Ovary (tissue), 10 donors: ENCODE measurements at places on chromosomes 12 and 14.

- H3K4me3 ChIP-seq = no peak overlapping the region
- H3K4me1 ChIP-seq = peaks cover 2% of the 10 kb centered on the region
- no peak overlapping the region for H3K27ac ChIP-seq
- H3K27me3 ChIP-seq = no peaks in the 10 kb centered on the region
These were observed 26.8 kb downstream of the BCAT1 start for GRCh38 chr12:24922090-24922489.

DNA sequence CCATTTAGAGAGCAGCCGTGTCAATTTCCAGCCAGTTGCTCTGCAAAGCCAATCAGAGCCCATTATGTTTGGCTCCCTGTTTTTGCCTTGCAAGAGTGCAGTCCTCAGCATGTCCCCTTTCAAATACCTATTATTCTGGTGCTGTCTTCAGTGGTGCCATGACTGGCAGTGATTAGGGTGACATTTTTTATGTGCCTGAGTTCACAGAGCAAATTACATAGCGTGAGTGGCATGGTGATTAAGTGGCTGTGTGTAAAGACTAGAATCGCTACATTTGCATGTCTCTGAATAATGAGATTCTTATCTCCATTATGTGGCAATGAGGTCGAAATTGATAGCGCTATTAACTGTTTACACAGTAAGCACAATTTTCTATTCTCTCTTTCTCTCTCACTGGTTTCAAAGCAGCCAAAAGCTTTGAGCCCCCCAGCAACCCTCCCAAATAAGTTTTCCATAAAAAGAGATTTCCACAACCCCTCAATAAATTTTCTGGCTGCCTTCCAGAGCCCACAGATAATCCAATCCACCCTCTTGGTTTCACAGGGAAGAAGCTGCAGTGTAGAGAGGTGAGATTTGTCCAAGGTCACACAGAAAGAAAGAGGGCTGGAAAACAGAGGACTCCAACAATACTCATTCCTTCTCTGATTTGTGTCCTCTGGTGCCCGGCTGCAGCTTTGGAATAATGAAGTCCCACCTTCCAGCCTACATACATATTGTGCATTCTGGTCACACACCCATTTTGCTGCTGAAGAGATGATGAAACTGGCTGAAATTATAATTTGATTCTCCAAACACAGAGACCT, 58.8 kb upstream of the NUDT4 start:
- no peak overlapping the region for H3K4me3 ChIP-seq
- DNase-seq = no peak
- no peak overlapping the region for H3K27ac ChIP-seq
- H3K27me3 ChIP-seq = no peaks in the 10 kb centered on the region

DNA sequence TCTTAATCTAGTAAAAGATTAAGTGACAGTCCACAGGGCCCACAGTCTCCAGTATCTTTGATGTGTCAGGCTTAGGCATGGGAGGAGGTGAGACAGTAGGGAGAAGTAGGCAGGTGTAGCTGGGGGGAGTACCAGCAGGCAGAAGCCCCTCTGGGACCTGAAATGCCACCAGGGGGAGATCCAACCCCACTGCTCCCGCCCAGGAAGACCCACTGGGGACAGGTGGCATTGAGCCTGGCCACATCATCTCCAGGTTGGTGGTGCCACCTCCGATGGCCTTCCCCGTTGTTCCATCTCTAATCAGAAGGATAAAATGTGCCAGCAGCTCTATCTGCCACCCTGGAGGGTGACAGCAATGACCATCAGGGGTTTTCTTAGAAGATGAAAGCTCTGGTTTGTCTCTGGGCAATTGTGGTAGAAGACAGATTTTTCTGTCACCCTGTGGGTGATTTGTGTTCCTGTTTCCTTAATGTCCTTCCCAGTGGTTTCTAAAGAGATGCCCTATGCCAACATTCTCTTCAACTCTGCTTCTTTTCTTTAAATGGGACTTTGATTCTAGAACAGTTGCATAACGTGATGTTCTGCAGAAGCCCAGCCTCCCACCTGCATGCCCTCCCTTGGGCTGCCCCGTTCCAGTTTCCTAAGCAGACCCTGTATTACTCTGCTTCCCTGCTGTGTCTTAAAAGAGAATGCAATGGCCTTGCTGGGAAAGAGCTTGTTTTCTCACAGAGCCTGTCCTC, 12.3 kb upstream of the SERPINA12 start:
- H3K4me3 ChIP-seq = no peak overlapping the region
- no peaks in the 10 kb centered on the region for H3K4me1 ChIP-seq
- no peaks in the 10 kb centered on the region for H3K27me3 ChIP-seq
- H3K36me3 ChIP-seq = no peaks in the 10 kb centered on the region

GRCh38 chr12:132503618-132504204, 13.8 kb downstream of the FBRSL1 start:
- H3K4me3 ChIP-seq = no peak overlapping the region
- no peak for DNase-seq
- H3K4me1 ChIP-seq = peaks cover 42% of the 10 kb centered on the region
- no peaks in the 10 kb centered on the region for H3K27me3 ChIP-seq

GRCh38 chr12:66662729-66663128, 16.1 kb downstream of the GRIP1 start:
- no peaks in the 10 kb centered on the region for H3K4me1 ChIP-seq
- H3K27ac ChIP-seq = no peak overlapping the region
- no peak for DNase-seq
- H3K27me3 ChIP-seq = no peaks in the 10 kb centered on the region
- no peak overlapping the region for H3K4me3 ChIP-seq

GRCh38 chr14:52876311-52876710, 74.5 kb downstream of the FERMT2 start:
- H3K36me3 ChIP-seq = no peaks in the 10 kb centered on the region
- H3K4me1 ChIP-seq = peaks cover 4% of the 10 kb centered on the region
- H3K27ac ChIP-seq = no peak overlapping the region

DNA sequence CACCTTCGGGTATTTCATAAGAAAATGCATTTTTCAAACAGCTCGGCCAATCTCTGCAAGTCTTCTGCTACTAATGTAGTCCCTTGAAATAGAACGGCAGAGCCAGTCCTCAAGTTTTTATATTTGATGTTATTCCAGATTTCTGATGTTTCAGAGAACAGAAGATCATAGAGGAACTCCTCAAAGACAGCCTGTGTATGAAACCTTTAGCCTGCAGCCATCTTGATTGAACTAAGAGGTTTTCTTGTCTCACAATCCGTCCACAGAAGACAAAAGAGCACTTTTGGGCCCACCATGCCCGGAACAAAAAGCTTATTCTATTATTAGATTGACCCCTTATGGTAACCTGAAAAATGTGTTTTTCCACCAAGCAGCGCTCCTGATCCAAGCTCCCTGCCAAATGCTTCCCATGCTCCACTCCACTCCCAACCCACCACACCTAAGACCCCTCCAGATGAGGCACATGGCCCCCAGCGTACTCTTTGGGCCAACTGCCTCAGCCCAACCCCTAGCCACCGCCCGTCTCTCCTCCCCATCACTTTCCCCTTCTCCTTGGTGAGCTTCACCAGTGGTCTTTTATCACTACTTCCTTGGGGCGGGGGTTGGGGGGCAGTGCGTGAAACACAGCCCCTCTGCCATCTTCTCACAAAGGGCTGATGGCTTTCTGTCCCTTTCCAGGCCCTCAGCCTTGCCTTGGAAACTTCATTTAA, 175.8 kb downstream of the CALM1 start:
- peaks cover 9% of the 10 kb centered on the region for H3K4me1 ChIP-seq
- no peaks in the 10 kb centered on the region for H3K27me3 ChIP-seq
- no peak overlapping the region for H3K4me3 ChIP-seq
- no peaks in the 10 kb centered on the region for H3K36me3 ChIP-seq

GRCh38 chr12:110104188-110105094, 19.7 kb upstream of the IFT81 start:
- DNase-seq = no peak
- no peaks in the 10 kb centered on the region for H3K36me3 ChIP-seq
- H3K4me3 ChIP-seq = no peak overlapping the region
- peaks cover 7% of the 10 kb centered on the region for H3K4me1 ChIP-seq

DNA sequence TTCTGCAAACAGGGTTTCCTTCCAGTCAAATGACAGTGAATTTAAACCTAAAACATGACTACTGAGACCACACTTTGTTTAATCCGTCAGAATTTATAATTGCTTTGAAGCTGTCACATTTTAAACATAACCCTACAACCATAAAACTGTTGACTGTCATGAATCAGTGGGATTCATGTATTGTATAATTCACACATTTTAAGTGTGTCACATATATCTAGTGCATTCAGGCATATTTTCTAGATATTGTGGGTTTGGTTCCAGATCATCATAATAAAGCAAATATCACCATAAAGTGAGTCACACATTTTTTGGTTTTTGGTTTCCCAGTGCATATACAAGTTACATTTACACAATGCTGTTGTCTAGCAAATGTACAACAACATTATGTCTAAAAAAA, 304.4 kb downstream of the TMEM132D start:
- no peak for DNase-seq
- H3K4me1 ChIP-seq = no peaks in the 10 kb centered on the region
- no peak overlapping the region for H3K27ac ChIP-seq

GRCh38 chr12:31297572-31298514, 28.1 kb downstream of the SINHCAF start:
- no peak overlapping the region for H3K27ac ChIP-seq
- no peaks in the 10 kb centered on the region for H3K36me3 ChIP-seq
- H3K4me1 ChIP-seq = no peaks in the 10 kb centered on the region
- H3K27me3 ChIP-seq = no peaks in the 10 kb centered on the region

DNA sequence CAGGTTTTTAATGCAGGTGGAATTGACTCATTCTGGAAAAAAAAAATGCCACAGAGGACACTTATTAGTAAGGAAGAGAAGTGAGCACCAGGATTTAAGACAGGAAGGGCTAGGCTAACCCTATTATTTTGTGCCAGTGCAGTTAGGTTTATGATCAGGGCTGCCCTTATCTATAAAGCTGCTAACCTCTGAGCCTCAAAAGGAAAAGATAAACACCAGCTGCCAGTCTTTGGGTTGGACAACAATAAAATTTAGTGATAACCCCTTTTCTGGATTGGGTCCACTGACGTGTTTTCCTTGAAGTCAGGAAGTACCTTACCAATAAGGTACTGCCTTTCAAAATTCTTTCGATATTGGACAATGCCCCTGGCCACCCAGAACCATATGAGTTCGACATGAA, 128.9 kb downstream of the NUBPL start:
- H3K36me3 ChIP-seq = no peaks in the 10 kb centered on the region
- H3K27me3 ChIP-seq = no peaks in the 10 kb centered on the region
- DNase-seq = no peak
- no peaks in the 10 kb centered on the region for H3K4me1 ChIP-seq
- H3K4me3 ChIP-seq = no peak overlapping the region

DNA sequence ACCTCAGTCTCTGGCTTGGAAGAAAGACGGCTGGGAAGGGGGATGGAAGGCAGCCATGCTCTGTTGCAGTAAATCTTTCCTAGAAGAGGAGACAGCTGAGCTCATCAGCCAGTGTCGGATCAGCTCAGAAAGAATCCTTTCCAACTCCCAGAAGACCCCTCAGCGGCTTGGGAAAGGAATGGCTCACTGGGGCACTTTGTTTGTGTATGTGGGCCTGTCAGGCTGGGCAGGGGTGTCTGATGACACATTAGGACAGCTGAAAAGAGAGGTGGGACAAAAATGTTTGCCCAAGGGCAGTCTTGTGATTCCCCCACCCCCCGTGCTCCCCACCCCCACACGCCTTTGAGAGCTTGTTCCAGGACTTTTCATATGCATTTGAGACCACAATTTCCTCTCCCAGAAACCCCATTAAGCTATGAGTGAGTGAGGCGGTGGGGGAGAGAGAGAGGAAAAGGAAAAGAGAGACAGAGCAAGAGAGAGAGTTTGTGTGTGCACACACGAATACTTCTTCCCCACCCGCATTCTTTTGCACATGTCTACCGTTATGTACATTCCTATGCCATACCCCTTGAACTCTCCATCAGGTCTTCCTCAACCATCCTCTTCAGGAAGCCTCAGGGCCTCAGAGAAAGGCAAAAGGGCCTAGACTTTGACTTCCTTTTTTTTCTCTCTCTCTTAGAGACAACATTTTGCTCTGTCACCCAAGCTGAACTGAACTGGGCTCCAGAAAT, 198.9 kb downstream of the ZFP36L1 start:
- H3K27me3 ChIP-seq = no peaks in the 10 kb centered on the region
- no peaks in the 10 kb centered on the region for H3K36me3 ChIP-seq
- DNase-seq = no peak
- H3K4me3 ChIP-seq = no peak overlapping the region
- no peak overlapping the region for H3K27ac ChIP-seq

DNA sequence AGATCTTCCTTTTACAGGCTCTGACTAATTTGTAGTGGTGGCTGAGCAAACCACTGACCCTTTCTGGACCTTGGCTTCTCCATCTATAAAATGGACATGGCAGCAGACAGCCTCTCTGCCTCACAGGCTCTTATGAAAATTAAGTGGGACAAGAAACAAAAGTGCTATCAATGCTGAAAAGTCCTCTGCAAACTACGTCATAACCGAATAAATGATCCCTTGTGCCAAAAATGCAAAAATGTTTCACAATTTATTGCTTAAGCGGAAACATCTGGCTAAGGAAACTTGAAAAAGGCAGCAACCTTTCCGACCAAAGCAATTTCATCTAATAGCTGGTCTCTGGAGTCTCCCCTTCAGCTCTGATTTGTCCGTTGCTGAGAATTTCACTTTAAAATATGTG, 108.5 kb upstream of the PLXNC1 start:
- H3K4me1 ChIP-seq = no peaks in the 10 kb centered on the region
- H3K27me3 ChIP-seq = no peaks in the 10 kb centered on the region
- no peak overlapping the region for H3K4me3 ChIP-seq
- H3K27ac ChIP-seq = no peak overlapping the region
- DNase-seq = no peak

DNA sequence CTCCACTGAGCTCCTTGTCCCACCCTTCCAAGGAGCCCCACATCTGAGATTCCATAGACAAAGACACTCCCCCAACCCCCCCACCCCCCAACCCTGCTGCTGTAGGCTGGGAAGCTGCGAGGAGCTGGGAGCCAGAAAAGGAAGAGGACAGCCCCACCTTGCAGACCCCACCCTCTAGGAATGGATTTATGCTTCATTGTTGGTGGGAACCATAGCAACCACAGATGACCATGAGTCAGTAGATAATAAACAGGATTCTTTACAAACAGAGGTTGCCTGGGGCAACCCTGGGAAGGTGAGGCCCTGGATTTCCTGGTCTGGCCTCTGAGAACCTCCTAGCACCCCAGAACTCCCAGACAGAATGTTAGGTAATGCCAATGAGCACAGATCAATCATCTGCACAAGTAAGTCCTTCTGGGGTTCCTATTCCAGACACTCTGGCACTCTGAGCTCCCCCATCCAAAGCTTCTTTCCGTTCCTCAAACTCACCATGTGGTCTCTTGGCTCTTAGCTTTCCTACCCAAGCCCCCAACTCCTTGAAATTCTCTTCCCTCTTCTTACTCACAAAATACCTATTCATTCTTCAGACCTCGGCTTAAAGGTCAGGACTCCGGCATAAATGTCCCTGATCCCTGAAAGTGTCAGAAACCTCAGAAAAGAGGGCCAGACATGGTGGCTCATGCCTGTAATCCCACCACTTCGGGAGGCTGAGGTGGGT, 15.2 kb upstream of the PLEKHG6 start:
- no peaks in the 10 kb centered on the region for H3K27me3 ChIP-seq
- DNase-seq = peak; percentile 20
- H3K4me3 ChIP-seq = no peak overlapping the region
- H3K27ac ChIP-seq = no peak overlapping the region
- H3K4me1 ChIP-seq = no peaks in the 10 kb centered on the region

GRCh38 chr12:107094183-107094448, 767 bp upstream of the CRY1 start:
- H3K27me3 ChIP-seq = no peaks in the 10 kb centered on the region
- no peaks in the 10 kb centered on the region for H3K4me1 ChIP-seq
- peak overlapping the region; percentile 76 for H3K4me3 ChIP-seq
- peak overlapping the region; percentile 94 for H3K27ac ChIP-seq
- no peaks in the 10 kb centered on the region for H3K36me3 ChIP-seq
